ENCODE measurements at places on chromosomes 3 and 15.

DNA sequence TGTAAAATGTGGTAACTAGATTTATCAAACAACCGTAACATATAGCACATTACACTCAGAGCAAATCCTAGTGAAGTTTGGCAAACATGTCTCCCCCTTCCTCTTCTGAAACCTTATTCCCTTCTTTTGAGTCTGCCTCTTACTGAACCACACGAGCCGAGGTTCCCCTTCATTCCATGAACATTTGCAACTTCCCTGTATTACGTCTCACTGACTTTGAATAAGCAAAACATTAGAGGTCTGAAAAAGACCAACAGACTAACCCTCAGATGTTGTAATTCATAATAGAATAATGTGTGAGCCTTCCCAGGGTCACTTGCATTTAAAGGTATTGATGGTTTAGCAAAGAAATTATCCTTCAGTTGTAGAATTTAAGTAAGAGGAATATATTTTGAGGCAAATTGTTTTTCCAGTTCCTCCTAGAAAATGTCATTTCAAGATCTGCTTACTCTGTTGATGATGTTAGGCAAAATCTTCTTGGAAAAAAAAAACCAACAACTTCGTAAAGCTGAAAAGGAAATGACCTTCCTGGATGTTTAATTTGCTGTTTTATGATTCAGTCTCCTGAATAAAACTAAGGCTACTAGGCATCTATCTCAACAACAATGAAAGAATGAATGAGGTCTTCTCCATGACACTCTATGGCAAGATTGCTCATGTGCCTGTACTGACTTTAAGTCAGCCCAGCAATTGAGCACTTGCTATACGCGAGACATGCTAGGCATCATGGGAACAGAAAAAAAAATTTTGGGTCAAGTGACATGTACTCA, 296.9 kb upstream of the NECTIN3 start:
- no peak for DNase-seq

- no peak for DNase-seq
These were observed 487.8 kb downstream of the EDEM1 start for GRCh38 chr3:5675319-5675718.

DNA sequence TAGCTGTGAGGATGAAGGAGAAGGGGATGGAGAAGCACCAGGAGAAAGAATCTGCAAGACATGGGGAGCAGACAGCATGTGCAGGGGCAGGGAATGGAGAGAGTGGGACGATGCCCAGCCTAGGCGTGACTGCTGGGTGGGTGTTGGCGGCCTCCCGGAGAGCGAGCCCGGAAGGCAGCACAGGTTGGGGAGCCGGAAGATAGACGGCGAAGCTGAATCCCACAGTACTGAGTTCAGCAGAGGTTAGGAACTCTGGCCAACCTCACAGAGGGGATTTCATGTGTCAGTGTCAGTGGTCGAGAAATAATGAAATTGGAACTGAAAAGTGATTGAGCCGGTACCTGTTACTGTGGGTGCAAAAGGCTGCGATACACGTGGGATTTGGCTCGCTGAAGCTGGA, 55.2 kb downstream of the PXYLP1 start:
- no peak for DNase-seq

GRCh38 chr3:172782235-172782634, 31.7 kb downstream of the ECT2 start:
- DNase-seq, result no peak

GRCh38 chr15:37898362-37898761, 36.1 kb upstream of the TMCO5A start:
- no peak for DNase-seq

GRCh38 chr15:31032961-31033371, 41.5 kb upstream of the MTMR10 start:
- no peak for DNase-seq

DNA sequence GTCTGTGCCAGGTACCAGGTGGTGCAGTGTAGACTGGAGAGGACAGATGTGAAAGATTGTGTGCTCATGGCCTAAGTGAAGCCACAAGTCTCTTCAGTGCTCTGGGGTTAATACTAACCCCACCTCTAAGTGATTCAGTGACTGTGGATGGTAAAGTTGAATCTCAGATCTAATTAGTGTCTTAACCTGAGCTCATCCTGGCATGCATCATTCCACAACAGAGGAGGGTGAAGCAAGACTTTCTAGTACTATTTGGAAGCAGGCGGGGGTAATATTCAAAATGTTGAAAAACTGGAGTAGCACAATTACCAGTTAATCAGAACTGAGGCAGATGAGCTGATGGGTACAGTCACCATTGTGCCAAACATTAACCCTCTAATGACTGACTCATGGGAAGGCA, 2.8 kb upstream of the MESD start:
- DNase-seq, result no peak

Measured in activated naive CD4-positive, alpha-beta T cell treated with anti-CD3 and anti-CD28 coated beads, Interleukin-2, amount 50 U/mL, for 72 hours (primary cell).